ENCODE measurements at places on chromosomes 6 and 20.

DNA sequence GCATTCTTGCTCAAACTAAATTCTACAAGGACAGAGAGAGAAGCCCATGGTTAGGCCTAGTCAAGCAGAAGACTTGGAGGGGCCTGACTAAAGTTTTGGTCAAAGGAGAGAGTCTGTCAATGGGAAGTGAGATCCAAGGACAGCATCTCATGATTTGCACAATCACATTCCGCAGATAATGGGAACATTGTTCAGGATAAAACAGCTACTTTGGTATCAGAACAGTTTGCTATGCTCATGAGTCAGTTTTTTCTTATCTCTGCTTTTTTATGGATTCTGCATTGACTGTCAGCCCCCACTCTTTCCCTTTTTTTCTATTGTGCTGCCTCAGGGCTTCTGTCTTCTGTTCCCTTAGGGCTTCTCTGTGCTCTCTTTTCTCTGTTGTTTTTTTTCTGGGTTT, 28.6 kb downstream of the AKAP7 start:
- DNase-seq, result no peak

DNA sequence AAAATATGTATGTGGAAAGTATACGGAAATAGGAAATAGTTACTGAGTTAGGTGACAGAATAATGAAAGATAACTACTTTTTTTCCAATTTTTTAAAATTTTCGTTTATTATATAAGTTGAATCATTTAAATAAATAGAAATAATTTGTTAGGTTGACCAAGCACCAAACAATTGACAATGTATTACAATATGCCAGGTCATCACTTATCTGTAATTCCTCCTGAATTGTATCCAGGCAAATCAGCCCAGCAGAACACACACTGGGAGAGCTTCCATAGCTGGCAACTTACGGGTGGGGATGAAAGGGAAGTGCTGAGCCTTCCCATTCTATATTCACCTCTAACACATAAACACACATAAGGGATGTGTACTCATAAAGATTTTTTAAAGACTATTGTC, 40.7 kb downstream of the FAXC start:
- no peak for DNase-seq

- no peak for DNase-seq
Observed at GRCh38 chr6:104711371-104711770, 148.3 kb downstream of the HACE1 start.

GRCh38 chr6:72649032-72649984, 27.4 kb downstream of the KCNQ5 start:
- DNase-seq, result no peak

GRCh38 chr6:27867945-27868300, 44.3 kb downstream of the OR2B2 start:
- DNase-seq, result no peak

- no peak for DNase-seq
Observed at GRCh38 chr6:116390581-116390980, 19.8 kb downstream of the DSE start.

DNA sequence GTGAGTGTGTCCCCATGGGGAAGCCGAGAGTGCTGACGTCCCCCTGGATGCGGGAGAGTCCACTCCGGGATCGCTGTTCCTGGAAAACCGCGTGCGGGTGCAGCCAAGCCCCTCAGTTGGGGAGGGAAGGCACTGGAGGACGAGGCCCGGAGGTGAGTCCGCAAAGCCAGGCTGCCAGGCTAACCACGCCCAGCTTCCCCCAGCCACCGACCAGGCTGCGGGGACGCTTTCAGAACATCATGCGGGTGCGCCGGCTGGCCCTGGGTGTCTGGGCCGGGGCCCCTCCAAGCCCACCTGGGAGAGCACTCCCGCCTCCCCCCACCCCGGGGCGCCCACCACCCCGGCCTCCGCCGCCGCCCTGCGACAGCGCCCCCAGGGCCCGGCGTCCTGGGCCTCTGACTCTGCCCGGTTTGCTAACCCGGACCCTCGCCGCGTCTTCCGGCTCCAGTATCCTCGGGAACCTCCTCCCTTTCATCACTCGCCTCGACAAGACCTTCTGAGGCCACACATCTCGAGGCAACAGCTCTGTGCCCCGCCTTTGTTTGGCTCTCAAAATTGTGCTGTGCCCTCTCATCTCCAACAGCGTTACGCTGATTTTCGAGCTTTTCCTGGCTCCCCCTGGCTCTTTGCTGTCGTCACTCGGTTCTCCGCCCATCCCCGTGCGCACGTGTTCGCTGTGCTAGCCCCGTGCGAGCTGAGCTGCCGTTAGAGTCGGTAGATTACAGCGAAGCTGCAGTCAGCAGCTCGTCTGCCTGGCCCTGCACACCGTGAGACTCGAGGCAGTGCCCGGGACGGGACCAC, 47.1 kb upstream of the ENTPD6 start:
- DNase-seq, result no peak

DNA sequence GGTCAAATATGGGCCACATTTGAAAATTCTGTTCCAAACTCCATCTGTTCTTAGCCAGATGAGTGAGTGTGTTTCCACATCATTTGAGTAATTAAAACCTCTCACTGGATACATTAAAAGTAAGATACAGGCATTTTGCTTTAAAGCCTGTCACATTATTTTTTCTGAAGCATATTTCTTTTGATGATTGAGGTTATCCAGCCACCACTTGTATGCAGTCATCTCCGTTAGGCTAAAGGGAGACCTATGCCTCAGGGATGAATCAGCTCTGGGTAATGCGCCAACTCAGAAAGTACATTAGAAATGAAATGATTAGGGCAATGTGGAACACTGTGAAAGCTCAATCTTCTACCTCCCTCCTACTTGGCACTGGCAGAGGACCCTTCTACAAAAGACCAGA, 90.7 kb downstream of the SNAP25 start:
- DNase-seq, result no peak

- no peak for DNase-seq
Observed at GRCh38 chr20:13786143-13786828, 1.5 kb downstream of the NDUFAF5 start.

DNA sequence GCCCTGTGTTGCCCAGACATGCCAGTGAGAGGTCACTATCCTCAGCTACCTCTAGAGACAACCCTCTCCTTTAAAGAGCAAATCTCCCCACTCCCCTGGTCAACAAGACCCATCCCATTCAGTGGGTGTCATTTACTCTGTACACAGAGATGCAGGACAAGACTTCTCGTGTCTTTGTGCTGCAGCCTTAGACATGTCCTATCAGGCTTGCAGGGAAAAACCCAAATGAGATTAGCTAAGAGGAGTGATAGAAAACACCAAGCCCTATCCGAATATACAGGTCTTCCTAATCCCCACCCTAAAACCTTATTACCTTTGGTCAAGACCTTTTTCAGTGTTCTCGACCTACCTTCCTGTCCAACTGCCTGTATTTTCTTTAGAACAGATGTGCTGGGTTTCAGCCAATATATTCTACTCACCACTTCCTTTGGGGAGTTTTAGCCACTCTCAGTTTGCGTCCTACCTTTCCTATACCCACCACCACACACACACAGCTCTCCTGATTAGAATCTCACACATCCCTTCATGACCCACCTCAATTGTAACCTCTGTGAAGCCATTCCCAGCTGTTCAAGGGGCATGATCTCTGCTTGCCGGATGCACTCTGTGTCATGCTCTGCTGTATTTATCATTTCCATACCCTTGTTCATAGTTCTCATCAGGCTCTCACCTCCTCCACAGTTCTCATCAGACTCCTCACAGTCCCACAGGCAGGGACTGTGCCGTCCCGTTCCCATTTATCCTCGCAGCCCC, 39.7 kb downstream of the TRAM2 start:
- DNase-seq, result no peak

DNA sequence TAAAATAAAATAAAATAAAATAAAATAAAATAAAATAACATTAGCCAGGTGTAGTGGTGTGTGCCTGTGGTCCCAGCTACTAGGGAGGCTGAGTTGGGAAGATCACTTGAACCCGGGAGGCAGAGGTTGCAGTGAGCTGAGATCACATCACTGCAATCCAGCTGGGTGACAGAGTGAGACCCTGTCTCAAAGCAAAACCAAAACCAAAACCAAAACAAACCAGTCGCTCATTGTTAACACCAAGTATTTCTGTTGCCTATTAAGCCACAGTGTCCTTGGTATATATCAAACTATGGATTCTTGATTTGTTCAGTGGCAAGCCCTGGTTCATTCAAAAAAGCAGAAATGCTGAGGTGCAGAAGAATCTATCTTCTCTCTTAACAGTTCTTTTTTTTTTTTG, 65.7 kb downstream of the PYGB start:
- no peak for DNase-seq

DNA sequence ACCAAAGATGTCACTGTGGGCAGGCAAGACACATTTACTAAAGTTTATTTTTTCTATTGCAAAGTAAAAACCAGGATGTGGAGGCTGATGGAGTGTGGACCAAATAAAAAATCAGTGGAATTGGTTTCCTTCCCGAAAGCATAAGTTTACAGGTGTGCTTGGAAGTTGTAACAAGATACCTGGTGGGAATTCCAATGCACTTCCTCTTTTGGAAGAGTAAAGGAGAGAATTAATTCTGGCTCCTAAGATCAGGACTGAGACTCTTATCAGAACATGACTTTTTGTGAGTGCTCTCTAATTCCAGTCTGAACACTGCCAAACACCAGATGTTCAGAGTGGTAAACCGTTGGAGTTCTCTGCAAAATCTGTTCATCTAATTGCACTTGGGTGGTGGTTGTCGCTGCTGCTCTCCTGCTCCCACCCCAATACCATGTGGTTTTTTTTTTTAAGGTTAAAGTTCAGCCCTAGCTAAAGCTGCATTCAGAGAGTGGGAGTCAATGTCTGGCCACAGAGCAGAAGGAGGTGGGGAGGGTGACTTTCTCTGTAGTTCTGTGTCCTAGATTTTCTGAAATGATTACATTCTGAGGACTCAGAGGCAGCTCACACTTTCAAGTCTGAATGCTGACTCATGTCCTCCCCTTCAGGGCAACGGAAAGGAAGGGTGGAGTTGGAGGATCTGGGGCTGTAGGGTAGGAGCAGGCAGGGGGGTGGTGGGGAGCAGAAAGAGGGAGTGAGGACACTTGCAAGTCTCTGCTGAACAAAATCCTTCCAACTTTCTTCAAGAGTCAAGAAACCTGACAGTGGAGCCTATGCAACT, 275.8 kb upstream of the PRDM1 start:
- DNase-seq, result peak; percentile 13

GRCh38 chr20:8525017-8525343, 392.9 kb downstream of the PLCB1 start:
- no peak for DNase-seq

DNA sequence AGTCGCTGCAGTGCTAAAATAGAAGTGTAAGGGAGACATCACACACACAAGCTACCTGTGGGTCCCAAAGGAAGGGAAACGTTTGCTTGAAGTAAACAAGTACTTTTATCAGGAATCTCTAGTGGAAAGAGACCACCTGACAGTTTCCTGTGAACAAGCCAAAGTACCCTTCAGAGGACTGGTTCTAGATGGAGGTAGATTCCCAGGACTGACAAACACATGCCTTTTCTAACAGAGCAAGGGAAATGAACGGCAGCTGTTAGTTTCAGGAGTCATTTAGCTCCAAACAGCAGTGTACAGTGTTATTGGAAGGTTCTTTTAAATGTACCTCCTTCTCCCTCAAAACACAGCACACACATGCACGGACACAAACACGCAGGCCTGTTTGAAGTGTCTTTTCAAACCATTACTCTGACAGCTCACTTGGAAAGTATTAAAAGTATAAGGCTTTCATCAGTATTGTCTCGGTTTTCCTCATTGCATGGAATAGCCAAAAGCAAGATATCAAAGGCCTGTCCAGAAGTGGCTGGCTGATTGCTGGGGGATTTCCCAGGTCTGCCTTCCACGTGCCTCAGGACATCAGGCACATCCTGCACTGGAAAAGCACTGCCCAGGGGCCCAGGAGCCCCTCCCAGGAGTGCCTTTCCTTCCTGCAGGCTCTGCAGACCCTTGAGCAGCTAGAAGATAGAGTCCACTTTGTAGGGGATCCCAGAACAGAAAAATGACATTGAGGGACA, 393.2 kb upstream of the SOX4 start:
- no peak for DNase-seq

- no peak for DNase-seq
Observed at GRCh38 chr6:134039116-134039515, 13.3 kb downstream of the SLC2A12 start.

GRCh38 chr6:21886542-21887151, 293.1 kb downstream of the SOX4 start:
- DNase-seq, result no peak

DNA sequence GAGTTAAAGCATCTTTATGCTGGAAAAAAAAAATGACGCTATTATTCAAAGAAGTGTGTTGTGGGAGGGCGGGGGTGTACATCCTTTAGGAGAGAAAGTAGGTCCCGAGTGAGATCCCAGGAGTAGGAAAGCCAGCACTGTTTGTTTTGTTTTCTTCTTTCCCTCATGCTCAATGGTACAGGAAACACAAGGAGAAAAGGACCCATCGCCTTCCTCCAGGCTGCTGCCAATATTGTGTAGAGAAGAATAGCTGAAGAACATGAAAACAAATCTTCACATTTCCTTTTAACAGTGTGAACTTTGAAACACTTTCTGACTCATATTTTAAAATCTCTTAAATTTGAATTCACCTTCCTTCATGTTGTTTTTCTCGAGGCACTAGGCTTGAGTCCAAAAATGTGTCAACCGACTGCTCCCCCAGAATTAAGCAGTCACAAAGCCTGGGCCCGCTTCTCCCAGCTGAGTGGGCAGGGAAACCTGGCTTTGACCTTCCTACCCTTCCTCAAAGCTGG, 22.3 kb downstream of the PPP1R16B start:
- no peak for DNase-seq

DNA sequence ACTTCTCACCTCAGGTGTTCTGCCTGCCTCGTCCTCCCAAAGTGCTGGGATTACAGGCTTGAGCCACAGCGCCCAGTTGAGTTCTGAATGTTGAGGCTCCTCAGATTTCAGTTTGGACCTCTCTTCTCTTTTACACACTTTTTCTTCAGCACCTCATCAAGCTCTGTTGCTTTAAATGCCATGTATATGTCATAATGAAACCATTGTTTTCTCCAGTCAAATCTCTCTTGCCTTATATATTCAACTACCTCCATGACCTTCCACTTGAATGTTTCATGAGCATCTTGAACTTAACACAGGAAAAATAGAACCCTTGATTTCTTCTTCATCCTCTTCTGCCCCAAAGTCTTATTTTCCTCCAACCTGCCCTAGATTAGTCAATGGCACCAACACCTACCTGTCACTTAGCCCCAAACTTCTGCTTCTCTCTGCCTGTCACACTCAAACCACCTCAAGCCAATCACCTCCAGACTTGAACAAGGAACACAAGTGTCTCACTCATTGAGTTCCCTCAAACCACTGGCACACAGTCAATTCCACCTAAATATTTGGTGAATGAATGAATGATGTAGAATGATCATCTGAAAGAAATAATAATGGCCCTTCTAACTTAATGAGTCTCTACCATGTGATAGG, 161.0 kb upstream of the SGK1 start:
- DNase-seq, result no peak

- no peak for DNase-seq
Observed at GRCh38 chr6:105550955-105551620, 148.2 kb upstream of the PREP start.

GRCh38 chr6:15239616-15240364, 6.1 kb upstream of the JARID2 start:
- DNase-seq, result no peak
